Fibroblast of villous mesenchyme (primary cell): ENCODE measurements at places on chromosomes 16 and 17. TPM values are rescaled to one million over a fixed set of nuclear protein-coding genes. Genes with fewer than 3 reads are reported as not detected.
A peak's percentile ranks its signal among the peaks of the same experiment; 100 is the strongest.

RPAIN gene
- 35.0 and 39.6 TPM in 2 replicates for total RNA-seq

APOH gene
- total RNA-seq, result not detected in 2 replicates

HOXB8 gene
- not detected in 2 replicates for total RNA-seq

GRCh38 chr17:17411692-17412091 lies 65.1 kb upstream of the MED9 start:
- DNase-seq, result peak; percentile 52

GRCh38 chr17:77889866-77890760 lies 68.4 kb upstream of the TNRC6C start:
- no peak for DNase-seq

DNA sequence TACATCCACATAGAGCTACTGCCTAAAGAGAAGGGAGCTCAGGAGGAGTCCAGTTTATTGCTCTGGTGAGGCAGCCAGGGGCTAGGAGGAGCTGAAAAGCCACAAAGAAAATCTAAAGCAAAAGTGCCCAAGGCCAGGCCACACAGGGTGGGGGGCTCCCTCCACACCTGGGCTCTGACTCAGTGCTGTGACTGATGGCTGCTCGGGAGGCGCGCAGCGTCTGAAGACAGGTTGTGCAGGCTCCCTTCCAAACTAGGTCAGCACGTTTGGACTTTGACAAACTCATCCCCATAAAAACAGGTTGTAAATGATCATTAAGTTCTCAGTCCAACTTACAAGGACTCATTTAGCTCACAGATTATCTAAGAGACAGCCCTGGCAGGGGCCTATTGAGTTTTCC lies 22.2 kb upstream of the LCMT1 start:
- no peak for DNase-seq

DNA sequence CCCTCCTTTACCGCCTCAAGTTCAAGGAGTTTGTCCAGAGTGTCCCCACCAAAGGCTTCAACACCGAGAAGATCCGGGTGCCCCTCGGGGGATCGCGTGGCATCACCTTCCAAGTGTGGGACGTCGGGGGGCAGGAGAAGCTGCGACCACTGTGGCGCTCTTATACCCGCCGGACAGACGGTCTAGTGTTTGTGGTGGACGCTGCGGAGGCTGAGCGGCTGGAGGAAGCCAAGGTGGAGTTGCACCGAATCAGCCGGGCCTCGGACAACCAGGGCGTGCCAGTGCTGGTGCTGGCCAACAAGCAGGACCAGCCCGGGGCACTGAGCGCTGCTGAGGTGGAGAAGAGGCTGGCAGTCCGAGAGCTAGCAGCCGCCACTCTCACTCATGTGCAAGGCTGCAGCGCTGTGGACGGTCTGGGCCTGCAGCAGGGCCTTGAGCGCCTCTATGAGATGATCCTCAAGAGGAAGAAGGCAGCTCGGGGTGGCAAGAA lies 1.1 kb downstream of the ARL4D start:
- no peak for DNase-seq

MEIOC gene
- under 0.01 and 0.43 TPM in 2 replicates for total RNA-seq

TEKT1 gene
- not detected in 2 replicates for total RNA-seq

DNA sequence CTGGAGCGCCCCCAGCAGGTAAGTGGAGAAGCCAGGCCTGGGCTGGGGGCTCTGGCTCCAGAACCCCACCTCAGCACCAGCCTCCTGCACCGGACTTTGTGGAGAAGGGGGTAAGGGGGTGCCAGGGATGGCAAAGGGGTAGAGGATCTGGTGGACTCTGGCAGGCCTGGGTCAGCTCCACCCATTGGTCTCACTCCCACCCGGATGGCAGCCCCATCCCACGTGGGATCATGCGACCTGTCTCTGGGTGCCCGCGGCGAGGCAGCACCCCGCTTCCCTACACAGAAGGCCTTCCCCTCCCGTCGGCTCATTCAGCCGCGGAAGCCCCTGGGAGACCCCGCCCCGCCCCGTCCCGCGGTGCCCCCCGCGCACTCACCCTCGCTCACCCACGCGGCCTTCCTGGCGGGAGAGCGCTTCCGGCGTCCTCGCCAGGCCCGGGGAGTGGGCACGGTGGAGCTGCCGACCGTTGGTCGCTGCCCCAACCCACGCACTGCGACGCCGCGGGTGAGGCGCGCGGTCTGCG lies 498 bp upstream of the PLEKHG4 start:
- DNase-seq, result no peak

TNFSF12 gene
- total RNA-seq, result 11.7 and 14.5 TPM in 2 replicates

- no peak for DNase-seq
These were observed 30.0 kb downstream of the SLC13A5 start for GRCh38 chr17:6683081-6683684.

DNA sequence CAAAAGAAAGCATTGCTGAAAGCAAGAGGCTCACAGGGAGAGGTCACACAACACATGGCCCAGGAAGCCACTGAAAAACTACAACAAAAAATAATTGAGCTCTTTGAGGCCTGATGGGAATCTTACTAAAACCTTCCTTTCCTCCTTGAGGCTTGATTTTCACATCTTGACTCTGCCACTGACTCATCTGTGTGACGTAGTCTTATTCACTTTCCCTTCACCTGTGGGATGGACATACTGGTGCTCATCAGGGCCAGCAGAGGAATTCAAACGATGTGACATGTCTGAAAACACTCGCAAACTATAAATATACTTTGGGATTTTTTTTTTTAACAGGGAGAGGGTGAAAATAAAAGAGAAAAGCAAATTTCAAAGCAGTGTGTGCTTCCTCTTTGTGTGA lies 78.3 kb upstream of the ASIC2 start:
- no peak for DNase-seq

DNA sequence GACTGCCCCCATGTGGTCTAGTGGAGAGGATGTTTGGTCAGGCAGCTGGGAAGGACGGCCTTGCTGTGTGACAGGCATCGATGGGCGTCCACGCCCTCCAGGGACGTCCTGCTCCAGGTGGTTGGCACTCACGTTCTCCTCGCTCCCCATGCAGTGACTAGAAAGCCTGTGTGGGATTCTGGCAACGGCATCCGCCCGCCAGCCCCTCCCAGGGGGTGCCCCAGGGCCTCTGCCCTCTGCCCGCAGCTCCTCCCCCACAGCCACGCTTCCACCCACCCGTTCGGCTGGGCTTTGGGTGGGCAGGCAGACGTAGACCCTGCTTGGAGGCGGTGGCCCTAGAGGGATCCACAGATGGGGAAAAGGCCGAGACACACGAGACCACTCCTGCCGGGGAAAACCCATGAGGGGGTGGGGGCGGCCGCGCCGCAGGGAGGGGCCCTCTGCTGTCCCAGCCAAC lies 4.7 kb upstream of the IL17C start:
- DNase-seq, result peak; percentile 44

GRCh38 chr16:54275956-54276355 lies 10.6 kb downstream of the IRX3 start:
- no peak for DNase-seq

ACSM2B gene
- total RNA-seq, result not detected in 2 replicates

GRCh38 chr16:27978876-27979275 lies 84.6 kb downstream of the GSG1L start:
- DNase-seq, result no peak

- DNase-seq, result no peak
These were observed 62.5 kb downstream of the RPH3AL start for GRCh38 chr17:290121-290521.

GRCh38 chr17:22278302-22279275 lies 586.3 kb downstream of the KCNJ18 start:
- DNase-seq, result no peak

DNA sequence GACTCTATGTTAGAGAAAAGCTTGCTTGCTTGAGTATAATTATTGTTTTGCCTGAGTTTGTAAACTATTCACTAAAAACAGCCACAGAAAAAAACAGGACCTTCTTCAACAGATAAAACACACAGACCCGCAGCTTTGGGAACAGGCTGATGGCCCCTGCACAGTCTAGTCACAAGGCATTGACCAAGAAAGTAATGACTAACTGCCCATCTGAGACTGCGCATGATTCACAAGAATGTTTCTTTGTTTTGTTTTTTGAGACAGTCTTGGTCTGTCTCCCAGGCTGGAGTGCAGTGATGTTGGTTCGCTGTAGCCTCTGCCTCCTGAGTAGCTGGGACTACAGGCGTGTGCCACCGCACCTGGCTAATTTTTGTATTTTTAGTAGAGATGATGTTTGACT lies 2.8 kb upstream of the ZKSCAN2 start:
- DNase-seq, result peak; percentile 14

FNDC8 gene
- not detected in 2 replicates for total RNA-seq

DNA sequence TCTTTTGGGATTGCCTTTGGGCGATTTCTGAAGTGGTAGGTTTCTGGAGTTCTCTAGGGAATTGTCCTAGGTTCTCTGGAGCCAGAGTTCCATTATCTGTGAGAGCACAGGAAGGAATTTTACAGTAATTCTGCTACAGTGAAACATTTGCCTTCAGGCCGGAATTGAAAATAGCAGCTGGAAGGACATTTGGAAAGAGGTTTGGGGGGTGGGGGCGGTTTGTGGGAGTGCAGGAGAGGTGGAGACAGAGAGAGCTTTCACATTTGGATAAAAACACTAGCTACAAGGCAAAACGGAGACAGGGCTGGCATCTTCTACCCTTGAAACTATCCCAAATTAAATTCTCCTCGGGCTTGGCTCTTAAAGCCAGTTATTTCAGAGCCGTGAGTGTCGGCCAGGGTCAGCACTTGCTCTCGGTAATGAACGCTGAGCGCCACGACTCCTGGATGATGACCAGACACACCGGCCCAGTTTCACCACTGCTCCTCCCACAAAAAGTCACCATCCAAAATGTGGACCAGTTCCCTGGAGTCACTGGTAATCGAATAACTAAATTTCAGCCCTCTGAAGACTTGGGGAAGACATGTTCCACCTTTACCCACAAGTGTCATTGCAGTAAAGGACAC lies 67.7 kb upstream of the TANC2 start:
- peak; percentile 43 for DNase-seq

- no peak for DNase-seq
These were observed 7.3 kb downstream of the ESRP2 start for GRCh38 chr16:68228652-68229051.

GRCh38 chr16:31198207-31198882 lies 4.2 kb downstream of the PYCARD start:
- DNase-seq, result no peak

PRSS22 gene
- total RNA-seq, result not detected in 2 replicates

RASD1 gene
- total RNA-seq, result 0.64 and 0.86 TPM in 2 replicates

DNA sequence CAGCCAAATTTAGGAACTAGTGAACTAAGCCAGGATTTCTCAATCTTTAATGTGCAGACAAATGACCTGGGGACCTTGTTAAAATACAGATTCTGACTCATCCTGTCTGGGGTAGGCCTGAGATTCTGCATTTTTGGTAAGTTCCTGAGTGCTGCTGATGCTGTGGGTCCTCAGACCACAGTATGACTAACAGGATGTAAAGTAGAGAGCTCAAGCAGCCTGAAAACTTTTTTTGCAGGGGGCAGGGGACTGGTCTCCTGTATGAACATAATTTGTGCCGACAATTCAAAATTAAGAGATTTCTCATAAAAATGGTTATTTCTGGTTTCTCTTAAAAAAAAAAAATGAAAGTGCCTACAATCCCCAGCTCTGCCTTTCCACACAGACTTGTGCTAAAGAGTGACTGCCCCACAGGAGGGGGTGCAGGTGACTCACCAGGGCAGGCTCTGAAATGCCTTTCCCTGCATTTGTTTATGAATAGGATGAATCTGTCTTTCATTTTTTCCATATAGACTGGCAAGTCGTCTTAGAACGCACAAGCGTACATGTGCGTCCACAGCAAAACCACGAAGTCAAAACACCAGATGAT lies 271.5 kb downstream of the PHKB start:
- peak; percentile 93 for DNase-seq

DNA sequence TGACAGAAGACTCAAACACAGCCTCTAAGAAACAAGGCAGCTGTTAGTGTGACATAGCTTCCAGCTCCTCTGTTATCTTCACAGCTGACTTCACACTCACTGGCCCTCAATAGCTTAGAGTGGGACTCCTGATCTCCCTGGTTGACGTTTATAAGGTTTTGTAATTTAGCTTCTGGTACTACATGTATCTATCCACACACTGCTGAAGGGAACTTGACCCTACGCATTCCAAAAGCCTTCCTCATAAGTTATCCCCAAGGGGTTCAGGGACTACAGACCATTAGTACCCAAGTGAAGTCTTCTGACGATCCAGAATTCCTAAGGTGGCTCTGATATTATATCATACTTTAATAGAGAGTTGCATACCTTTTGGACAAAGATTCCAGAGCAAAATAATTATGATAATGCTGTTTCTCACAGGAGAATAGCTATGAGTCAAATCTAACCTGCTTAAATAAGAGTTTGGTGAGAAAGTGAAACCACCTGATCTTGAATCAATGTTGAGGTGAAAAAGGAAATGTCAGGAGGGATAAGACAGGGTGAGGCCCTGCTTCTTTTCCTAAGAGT lies 14.5 kb downstream of the ACACA start:
- DNase-seq, result peak; percentile 91

DNA sequence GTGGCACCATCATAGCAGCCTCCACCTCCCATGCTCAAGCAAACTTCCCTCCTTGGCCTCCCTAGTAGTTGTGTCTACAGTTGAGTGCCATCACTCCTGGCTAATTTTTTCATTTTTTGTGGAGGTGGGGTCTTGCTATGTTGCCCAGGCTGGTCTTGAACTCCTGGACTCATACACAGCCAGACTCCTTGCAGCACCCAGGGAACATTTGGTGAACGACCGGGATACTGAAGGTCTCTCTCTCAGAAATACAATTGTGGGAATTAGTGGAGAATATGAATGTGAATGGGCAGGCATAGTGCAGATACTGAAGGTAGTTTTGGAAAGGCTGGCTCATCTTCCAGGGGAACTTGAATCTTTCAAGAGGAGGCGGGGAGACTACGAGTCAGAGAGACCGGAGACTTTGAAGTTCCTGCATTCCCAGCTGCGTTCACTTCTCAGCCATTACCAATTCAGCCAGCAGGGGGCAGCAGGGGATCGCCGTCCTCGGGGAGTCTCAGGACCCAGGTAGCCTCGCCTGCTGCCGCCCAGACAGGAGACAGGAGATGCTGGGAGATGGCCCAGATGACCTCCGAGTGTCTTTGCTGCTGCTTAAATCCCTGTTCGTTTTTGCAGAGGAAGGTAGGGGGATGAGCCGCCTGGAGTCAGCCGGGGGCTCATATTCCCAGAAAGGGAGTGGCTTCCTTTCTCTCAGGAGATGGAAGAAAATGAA lies 68.6 kb downstream of the HAPSTR1 start:
- DNase-seq, result peak; percentile 51

CCL16 gene
- total RNA-seq, result not detected in 2 replicates

DNA sequence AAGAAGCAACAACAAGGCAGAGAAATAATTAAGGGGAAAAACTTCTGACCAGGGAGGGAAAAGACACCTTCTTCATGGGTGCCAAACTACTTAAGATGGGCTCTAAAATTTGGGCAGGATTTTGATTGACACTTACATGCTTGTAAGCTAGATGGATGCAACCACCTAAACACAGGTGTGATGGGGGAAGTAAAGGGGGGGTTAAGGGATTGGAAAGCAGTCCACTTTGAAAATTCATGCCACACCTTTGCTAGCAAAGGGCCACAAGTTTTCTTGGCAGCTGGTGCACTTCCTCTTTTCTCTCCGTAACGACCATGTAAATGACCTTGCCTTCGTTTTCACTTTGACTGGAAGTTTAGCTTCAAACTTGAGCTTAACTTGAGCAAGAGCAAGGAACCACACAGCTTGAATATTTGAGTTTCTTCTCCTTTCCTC lies 14.3 kb upstream of the PRKAR1A start:
- no peak for DNase-seq

GRCh38 chr17:39200070-39200879 lies at the start of gene RPL19:
Gene RPL19 (plus strand): TSS chr17:39200283. CDS start chr17:39200345, 62 bp downstream.
- peak; percentile 52 for DNase-seq
